Activated naive CD8-positive, alpha-beta T cell treated with anti-CD3 and anti-CD28 coated beads, Interleukin-2, amount 10 ng/mL, durations not matched to agents 7 days and 5 days (primary cell): ENCODE measurements at places on chromosomes 1 and 21. TPM values are rescaled to one million over a fixed set of nuclear protein-coding genes. Genes with fewer than 3 reads are reported as not detected.

Gene MATN1
- total RNA-seq: not detected

Gene GABPA
- total RNA-seq: 27.4 TPM

- no peak overlapping the region for H3K27ac ChIP-seq
- no peaks in the 10 kb centered on the region for H3K4me1 ChIP-seq
- no peak overlapping the region for H3K4me3 ChIP-seq
These were observed 36.8 kb downstream of the SMYD2 start for GRCh38 chr1:214317734-214318133.

DNA sequence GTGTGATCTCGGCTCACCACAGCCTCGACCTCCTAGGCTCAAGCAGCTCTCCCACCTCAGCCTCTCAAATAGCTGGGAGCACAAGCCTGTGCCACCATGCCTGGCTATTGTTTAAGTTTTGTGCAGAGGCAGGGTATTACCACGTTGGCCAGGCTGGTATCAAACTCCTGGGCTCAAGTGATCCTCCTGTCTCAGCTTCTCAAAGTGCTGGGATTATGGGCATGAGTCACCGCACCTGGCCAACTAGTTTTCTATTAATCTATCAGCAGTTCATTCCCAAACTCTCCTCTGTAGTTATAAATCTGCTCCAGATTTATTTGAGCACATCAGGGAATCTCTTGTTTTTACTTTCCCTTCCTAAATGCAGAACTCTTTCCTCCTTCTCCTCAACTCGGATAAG, 443.8 kb downstream of the PRDM2 start:
- no peak for DNase-seq
- H3K4me1 ChIP-seq: no peaks in the 10 kb centered on the region
- H3K27me3 ChIP-seq: no peaks in the 10 kb centered on the region
- H3K4me3 ChIP-seq: no peak overlapping the region
- no peak overlapping the region for H3K27ac ChIP-seq

- peaks cover 47% of the 10 kb centered on the region for H3K4me1 ChIP-seq
- no peaks in the 10 kb centered on the region for H3K27me3 ChIP-seq
- H3K4me3 ChIP-seq: peak overlapping the region; percentile 67
- H3K27ac ChIP-seq: peak overlapping the region; percentile 96
These were observed 66.1 kb downstream of the NID1 start for GRCh38 chr1:235998812-235999211.

- H3K27ac ChIP-seq: no peak overlapping the region
- peaks cover 37% of the 10 kb centered on the region for H3K27me3 ChIP-seq
- H3K36me3 ChIP-seq: no peaks in the 10 kb centered on the region
- no peak overlapping the region for H3K4me3 ChIP-seq
- no peak for DNase-seq
These were observed 32.9 kb downstream of the TENT5C start for GRCh38 chr1:117638759-117639158.

Gene BMP8B
- total RNA-seq: 0.67 TPM

Gene ESPN
- 1.7 TPM for total RNA-seq

DNA sequence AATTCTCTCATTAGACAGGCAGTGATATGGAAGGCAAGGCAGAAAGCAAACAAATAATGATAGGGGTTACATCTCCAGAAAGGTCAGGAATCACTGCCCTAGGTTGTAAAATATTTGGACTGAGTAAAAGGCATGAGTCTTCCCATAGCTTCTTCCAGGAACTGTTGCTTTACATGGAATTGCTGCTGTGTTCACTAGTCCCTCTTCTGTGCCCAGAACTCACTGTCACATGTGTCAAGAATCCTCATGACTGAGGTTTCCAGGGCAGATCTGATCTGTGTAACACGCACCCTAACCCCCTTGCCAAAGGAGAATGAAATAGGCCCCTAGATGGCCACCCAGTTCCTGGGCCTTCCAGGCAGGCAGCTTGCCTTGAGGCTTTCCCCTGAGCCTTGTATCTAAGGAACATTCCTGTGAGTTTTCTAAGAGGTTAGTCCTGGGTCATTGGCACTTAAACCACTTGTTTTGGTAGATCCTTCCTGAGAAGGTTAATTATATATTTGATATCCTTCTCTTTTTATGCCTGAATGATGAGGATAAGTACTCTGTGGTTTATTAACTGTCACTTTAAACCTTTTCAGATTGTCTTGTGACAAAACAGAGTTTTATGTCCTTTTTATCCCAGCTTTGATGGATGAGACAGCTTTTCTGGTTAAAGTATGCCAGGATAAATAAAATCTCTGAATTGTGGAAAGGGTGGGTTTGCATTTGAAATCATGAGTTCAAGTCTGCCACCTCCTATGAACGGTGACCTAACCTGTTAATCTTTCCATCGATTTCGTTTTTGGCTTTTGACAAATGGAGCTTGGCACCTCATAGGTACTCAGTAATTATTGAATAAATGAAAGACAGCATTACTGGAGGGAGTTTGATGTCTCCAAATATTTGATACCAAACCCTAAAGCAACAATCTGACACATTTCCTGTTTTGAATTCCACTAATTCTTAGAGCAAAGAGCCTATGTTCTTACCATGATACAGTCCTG, 163.3 kb downstream of the DHRS3 start:
- H3K4me1 ChIP-seq: peaks cover 82% of the 10 kb centered on the region
- no peaks in the 10 kb centered on the region for H3K27me3 ChIP-seq
- H3K27ac ChIP-seq: peak overlapping the region; percentile 98

Gene POFUT2
- 27.0 TPM for total RNA-seq

Gene SV2A
- total RNA-seq: 27.5 TPM

Gene SLC44A3
- total RNA-seq: 1.5 TPM

DNA sequence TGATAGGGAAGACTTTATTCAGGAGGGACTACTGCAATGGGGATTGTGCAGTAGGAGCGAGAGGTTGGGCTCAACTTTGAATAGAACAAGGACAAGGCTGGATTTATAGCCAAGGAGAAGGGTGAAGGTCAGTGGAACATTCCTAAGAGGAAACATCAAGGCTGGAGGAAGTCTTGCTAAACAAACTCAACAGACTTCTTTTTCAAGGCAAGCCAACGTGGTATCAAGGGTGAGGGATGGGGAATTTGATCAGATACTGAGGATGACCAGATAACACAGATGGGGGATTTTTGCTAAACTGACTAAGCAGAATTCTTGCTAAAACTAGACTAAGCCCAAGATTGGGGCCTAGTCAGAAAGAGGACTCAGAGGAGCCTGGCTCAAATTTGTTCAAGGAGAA, 107.3 kb downstream of the DUSP10 start:
- no peak overlapping the region for H3K4me3 ChIP-seq
- no peaks in the 10 kb centered on the region for H3K27me3 ChIP-seq
- no peak overlapping the region for H3K27ac ChIP-seq
- peaks cover 2% of the 10 kb centered on the region for H3K36me3 ChIP-seq
- DNase-seq: no peak

GRCh38 chr1:119449971-119450370, 35.0 kb downstream of the HSD3B2 start:
- no peaks in the 10 kb centered on the region for H3K36me3 ChIP-seq
- no peak for DNase-seq
- H3K4me1 ChIP-seq: no peaks in the 10 kb centered on the region
- no peaks in the 10 kb centered on the region for H3K27me3 ChIP-seq
